ENCODE measurements at places on chromosomes 4 and X. TPM values are rescaled to one million over a fixed set of nuclear protein-coding genes. Genes with fewer than 3 reads are reported as not detected.
A peak's percentile ranks its signal among the peaks of the same experiment; 100 is the strongest.

Gene MAGEA9B
- total RNA-seq: not detected

Gene GABRG1
- not detected for total RNA-seq

Gene SGMS2
- 35.3 TPM for total RNA-seq

Gene SH3RF1
- total RNA-seq: 21.8 TPM

Gene ABCG2
- total RNA-seq: 6.9 TPM

Gene DNAJB14
- 40.5 TPM for total RNA-seq

- DNase-seq: peak; percentile 40
Measured at GRCh38 chr4:150229520-150229919, 151.3 kb downstream of the DCLK2 start.

GRCh38 chrX:72659723-72660122 lies 54.4 kb downstream of the PHKA1 start:
- no peak for DNase-seq

- DNase-seq: no peak
Measured at GRCh38 chrX:84363051-84363450, 139.2 kb downstream of the HDX start.
